ENCODE measurements at places on chromosomes 5 and 9. TPM values are rescaled to one million over a fixed set of nuclear protein-coding genes. Genes with fewer than 3 reads are reported as not detected.

DNA sequence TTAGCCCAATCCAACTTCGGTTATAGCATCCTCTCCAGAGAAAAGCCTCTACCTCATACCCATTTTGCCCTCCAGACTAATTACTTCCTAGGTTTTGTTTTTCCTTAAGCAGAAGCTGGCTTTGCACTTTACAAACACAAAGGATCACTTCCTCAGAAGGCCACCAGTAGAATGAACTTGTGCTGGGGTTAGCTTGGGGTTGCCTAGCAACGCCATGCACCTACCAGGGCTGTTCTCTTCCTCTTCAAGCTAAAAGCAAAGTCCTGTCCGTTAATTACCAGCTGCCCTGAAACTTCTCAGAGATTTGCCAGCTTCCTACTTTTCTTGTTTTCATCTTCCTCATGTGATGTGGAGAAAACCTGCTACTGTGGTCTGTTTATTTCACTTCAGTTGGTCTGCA lies 132.0 kb upstream of the WWC1 start:
- DNase-seq = no peak

- no peak for DNase-seq
Observed at GRCh38 chr5:166639151-166639550, 1652.3 kb upstream of the WWC1 start.

DNA sequence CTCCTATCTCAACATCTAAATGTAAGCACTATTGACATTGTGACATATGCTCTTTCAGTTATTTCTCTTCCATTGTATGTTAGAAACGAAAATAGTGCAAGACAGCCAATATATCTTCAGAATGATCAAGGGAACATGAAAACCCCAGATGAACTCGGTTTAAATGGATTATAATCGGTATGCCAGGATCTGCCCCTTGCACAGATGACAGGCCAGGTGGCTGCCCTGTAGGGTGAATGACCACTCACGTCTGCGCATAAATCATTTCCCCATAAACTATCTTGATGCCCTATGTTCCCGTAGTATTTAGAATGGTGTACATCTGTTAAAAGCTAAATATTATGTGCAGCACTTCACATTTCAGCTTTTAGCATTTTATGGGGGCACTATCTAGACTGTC lies 69.7 kb upstream of the RANBP3L start:
- no peak for DNase-seq

FBP2 gene
- total RNA-seq = not detected

DNA sequence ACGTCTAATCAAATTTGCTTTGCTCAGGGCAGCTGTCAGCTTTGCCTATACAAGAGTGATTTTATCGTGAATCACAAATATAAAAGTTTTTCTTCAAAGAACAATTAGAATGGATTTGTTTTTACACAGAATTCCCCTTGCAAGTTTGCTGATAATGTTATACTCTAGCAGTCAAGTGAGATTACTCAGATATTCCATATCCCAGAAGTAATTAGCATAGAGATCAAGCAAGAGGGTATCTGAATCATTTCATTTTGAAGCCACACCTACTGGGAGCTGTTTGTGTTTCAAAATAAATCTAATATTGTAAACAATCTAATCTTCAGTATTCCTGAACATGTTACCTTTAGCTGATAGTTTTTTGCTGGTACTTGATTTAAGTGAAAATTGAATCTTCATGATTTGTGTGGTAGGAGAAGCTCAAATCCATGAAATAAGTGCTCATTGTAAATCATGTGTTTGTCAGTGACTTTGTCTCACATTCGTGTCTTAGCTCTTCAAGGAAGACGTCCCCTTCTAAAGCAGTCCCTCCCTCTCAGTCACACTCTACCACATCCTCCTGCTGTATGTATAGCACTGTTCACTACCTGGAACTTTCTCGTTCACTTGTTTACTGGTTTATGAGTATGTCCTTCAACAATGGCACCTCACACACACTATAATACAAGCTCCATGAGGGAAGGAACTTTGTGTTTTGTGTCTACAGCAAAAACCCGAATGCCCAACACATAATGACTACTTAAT lies 3.3 kb upstream of the TTC39B start:
- DNase-seq = no peak

GLDC gene
- total RNA-seq = 3.4 TPM

SPATA31E1 gene
- total RNA-seq = not detected

- no peak for DNase-seq
Observed at GRCh38 chr9:130244548-130245165, 20.9 kb upstream of the HMCN2 start.

PPP1R26 gene
- 11.3 TPM for total RNA-seq

DNA sequence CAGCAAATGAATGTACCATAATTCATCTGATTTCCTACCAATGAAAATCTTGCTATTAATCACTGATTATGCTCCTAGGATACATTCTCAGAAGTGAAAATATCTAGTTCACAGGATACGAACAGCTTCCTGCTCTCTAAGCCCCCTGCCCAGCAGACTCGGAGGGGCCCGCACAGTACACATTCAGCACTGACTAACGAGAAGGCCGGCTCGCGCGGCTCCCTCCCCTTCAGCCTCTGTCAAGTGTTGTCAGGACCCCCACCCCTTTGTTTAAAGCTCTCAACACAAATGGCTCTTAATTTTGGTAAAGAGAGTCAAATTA lies 82.0 kb downstream of the PRRT1B start:
- no peak for DNase-seq

- no peak for DNase-seq
Observed at GRCh38 chr9:28934111-28934510, 1360.8 kb upstream of the C9orf72 start.

- no peak for DNase-seq
Observed at GRCh38 chr9:128414461-128414860, 6.2 kb upstream of the CERCAM start.

ADRA1B gene
- total RNA-seq = under 0.01 TPM

DNA sequence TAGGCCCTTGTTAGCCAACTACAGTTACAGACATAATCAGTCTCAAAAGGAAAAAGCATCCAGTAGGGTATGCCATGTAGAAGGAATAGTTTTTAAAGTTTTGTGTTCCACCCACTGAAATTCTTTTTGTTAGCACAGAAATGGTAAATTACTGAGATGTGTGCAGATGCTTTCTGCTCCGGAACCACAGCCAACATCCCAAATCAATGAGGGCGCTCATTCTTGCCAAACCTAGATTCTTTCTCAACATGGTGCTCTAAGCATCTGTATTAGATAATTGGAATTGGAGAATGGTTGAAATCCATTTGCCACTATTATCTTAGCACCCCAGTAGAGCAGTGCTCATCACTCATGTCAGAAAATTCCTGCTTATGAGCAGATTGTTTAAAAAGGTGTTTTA lies 127.8 kb downstream of the SEC61B start:
- no peak for DNase-seq

PTPRD gene
- 1.8 TPM for total RNA-seq

DNA sequence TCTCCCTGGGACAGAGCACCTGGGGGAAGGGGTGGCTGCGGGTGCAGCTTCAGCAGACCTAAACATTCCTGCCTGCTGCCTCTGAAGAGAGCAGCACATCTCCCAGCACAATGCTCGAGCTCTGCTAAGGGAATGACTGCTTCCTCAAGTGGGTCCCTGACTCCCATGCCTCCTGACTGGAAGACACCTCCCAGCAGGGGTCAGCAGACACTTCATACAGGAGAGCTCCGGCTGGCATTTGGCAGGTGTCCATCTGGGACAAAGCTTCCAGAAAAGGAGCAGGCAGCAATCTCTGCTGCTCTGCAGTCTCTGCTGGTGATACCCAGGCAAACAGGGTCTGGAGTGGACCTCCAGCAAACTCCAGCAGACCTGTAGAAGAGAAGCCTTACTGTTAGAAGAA lies 77.2 kb downstream of the SLCO6A1 start:
- DNase-seq = no peak

DNA sequence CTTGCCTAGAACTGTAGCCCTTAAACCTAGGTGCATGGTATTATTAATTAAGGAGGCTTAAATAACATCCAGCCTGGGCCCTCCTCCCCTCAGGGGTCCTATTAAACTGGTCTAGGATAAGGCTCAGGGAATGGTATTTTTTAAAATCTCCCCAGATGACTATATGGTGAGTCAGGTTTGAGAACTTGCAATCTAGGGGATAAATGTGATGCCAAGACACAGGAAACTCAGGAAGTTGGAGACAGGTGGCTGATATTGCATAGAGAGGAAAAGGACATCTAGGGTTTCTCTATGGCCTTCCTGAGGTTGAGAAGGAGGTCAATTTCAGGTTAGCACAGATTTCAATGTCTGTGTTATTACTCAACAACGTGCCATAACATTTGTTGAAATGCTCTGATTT lies 581.0 kb downstream of the TLE1 start:
- no peak for DNase-seq

DNA sequence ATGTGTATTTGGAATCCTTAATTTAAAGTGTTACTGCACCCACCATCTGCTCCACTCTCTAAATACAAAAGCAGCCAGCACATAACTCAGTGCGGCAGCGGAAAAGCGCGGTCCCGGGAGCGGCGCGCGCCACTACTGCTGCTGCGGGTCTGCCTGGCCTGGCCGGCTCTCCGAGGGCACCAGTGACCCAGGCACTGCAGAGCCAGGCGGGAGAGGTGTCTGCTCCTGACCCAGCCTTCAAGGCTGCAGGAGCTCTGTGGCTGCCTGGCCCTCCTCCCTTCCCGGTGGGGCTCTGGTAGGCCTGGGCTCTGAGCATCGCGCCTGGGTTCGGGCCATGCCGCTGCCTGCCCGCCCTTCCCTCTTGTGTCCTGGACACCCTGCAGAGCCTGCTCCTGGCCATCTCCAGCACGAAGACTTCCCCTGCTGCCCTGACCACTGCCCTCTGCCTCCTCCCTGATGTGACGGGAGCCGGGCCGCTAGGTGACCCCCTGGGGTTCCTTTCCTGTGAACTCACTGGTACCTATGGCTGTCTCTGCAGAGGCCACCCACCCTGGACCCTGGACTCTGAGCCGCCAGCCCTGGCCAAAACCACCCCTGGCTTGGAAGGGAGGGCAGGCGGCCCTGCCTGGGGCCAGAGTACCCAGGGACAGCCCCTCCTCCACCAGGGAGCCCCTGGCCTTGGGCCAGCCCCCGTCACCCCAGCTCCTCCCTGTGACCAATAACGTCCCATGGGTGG lies 32.8 kb upstream of the UBAC1 start:
- DNase-seq = no peak

DNA sequence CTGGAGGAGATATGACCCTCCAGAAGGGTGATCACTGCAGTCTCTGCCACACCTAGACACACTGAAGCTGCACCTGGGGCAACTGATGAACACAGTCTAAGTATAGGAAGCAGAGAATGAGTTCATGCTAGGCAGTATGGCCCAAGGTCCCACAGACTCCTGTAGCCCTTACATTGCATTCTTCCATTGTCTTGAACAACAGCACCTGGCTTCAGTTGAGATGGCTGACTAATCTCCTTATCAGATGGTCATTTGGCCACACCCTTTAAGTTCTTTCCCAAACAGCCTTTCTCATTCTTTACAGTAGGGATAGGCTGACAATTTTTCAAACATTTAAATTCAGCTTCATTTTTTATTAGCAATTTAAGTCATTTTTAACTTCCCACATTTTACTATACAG lies 23.1 kb downstream of the CENPK start:
- no peak for DNase-seq

DNA sequence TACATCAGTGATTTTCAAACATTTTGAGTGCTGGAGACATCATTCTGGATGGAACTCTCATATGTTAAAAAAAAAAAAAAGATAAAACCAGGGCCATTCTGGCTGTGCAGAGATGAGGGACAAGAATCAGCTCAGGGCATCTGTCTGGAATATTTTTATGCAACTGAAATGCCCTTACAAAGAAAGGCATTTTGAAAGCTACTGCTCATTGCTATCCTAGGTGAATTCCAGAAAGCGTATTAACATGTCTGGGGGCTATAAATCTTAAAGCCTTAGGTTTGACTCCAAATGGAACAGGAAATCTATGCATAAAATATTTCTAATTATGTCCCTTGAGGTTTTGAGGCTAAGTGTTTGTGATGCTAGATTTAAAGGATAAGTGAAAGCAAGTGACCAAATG lies 14.9 kb upstream of the PCSK1 start:
- DNase-seq = no peak

DNA sequence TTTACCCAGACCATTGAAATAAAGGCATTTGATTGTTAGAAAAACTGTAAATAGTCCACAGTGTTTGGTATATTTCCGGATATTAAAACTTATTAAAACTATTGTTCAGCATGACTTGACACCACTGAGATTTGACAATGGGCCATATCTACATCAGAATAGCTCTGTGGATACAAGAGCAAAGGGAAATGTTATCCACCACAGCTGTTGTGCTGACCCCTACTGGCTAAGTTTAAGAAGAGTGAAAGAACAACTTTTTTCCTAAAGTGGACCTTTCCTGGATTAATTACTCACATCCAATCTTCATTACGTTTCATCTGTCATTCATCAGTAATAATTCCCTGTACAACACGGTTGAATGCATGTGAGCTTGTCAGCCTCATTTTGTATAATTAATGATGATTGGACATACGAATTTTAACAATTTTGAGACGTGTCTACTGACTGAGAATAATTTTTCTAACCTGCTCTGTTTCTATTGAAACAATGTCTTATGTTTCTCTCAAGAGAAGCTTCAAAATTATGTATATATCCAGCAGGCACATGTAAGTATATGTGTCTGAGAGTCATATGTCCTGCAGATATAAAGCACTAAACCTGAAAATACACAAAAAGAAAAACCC lies 1952.6 kb downstream of the MAT2B start:
- no peak for DNase-seq

- no peak for DNase-seq
Observed at GRCh38 chr9:109865521-109865920, 85.5 kb downstream of the PALM2AKAP2 start.

GRCh38 chr5:90226433-90227099 lies 183.0 kb downstream of the CETN3 start:
- no peak for DNase-seq

GRCh38 chr5:102835717-102836116 lies 80.6 kb downstream of the PAM start:
- DNase-seq = no peak

DNA sequence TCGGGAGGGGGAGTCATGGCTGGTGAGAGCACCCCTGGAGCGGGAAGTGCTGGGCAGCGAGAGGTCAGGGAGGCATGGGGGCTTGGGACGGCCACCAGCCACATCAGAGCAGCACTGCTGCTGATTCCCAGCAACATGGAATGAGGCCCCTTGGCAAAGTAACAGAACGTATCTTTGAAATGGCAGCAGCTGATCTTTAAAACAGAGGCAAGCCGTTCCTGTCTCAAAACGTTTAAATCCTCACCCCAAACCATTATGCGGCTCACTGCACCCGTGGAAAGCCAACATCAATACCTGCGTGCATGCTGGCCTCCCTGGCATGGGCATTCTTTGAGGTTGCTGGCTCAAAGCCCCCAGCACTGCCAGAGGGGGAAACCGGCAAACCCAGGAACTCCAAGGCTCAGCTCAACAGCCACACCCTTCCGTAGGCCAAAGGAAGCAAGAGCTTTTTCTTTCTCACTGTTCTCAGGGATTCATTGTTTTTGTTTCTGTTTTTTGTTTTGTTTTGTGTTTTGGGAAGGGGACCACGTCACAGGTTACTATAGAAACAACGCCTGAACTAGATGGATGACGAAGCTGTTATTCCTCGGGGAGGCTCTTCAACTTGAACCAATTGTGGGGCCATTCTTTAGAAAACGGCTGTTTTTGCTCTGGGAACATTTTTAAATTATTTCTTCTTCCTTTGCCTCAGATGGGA lies 28.1 kb upstream of the OBP2B start:
- DNase-seq = peak; percentile 71

HK3 gene
- total RNA-seq = not detected

GALNT12 gene
- total RNA-seq = 0.38 TPM

- DNase-seq = no peak
Observed at GRCh38 chr5:127136908-127137307, 63.6 kb upstream of the C5orf63 start.

GRCh38 chr5:128192368-128192767 lies 108.8 kb downstream of the SLC12A2 start:
- no peak for DNase-seq

ERCC8 gene
- 16.8 TPM for total RNA-seq

- DNase-seq = no peak
Observed at GRCh38 chr9:16671591-16672137, 198.8 kb downstream of the BNC2 start.
